ENCODE measurements at places on chromosomes 1 and 21. TPM values are rescaled to one million over a fixed set of nuclear protein-coding genes. Genes with fewer than 3 reads are reported as not detected.

Gene TSSK3
- total RNA-seq, result 2.9 TPM

Gene LRRN2
- 0.17 TPM for total RNA-seq

Gene C1orf198
- 45.7 TPM for total RNA-seq

Gene ARHGAP30
- total RNA-seq, result 46.9 TPM

Gene HAPLN2
- total RNA-seq, result 1.5 TPM

Gene LCE1B
- not detected for total RNA-seq

Gene B3GALT6
- total RNA-seq, result 7.7 TPM

Gene DIO1
- total RNA-seq, result not detected

Gene AQP10
- not detected for total RNA-seq

Gene OLFML2B
- total RNA-seq, result 43.3 TPM

Gene S100A1
- 0.66 TPM for total RNA-seq

Gene OBSCN
- 4.9 TPM for total RNA-seq

Gene GUCA2A
- total RNA-seq, result not detected

Gene TLCD4
- total RNA-seq, result 26.9 TPM

Gene NAV1
- total RNA-seq, result 25.1 TPM

Gene CR1
- 28.4 TPM for total RNA-seq

Gene NECTIN4
- total RNA-seq, result 0.22 TPM

Gene RXFP4
- total RNA-seq, result not detected

Gene NFASC
- 2.4 TPM for total RNA-seq

Gene C4BPA
- not detected for total RNA-seq

Gene KCND3
- 4.8 TPM for total RNA-seq

Gene CELA2B
- not detected for total RNA-seq

Gene ARL8A
- total RNA-seq, result 28.5 TPM

Gene DUSP23
- total RNA-seq, result 84.3 TPM

Gene PLA2G2F
- not detected for total RNA-seq

Gene OR2T6
- not detected for total RNA-seq

Gene KAZN
- total RNA-seq, result 8.7 TPM

Gene FAM3B
- not detected for total RNA-seq

Gene TCHH
- total RNA-seq, result 2.1 TPM

Gene THEM5
- not detected for total RNA-seq

Gene TPRG1L
- 42.6 TPM for total RNA-seq

Gene C1orf53
- total RNA-seq, result 3.7 TPM

Gene PADI4
- total RNA-seq, result not detected

Gene ALX3
- not detected for total RNA-seq

Gene TSNAX
- total RNA-seq, result 26.8 TPM

Gene SNRNP40
- 41.9 TPM for total RNA-seq

Gene MPL
- 0.38 TPM for total RNA-seq

Gene ZSWIM5
- total RNA-seq, result 1.1 TPM

Gene DDR2
- total RNA-seq, result 192 TPM

Gene SERPINC1
- total RNA-seq, result not detected

Gene MIA3
- total RNA-seq, result 51.7 TPM

Gene PEA15
- total RNA-seq, result 128 TPM

Gene UBL4B
- 2.1 TPM for total RNA-seq

Gene CATSPERE
- 5.3 TPM for total RNA-seq

Gene TSPAN2
- 5.1 TPM for total RNA-seq

Gene TMEM82
- not detected for total RNA-seq

Gene HIVEP3
- total RNA-seq, result 2.6 TPM

Gene KRTAP13-2
- not detected for total RNA-seq

Gene ALG6
- total RNA-seq, result 5.7 TPM

Gene ATP6V1G3
- total RNA-seq, result not detected

Gene FCRLB
- 0.49 TPM for total RNA-seq

Gene NSL1
- total RNA-seq, result 17.7 TPM

Gene COL8A2
- total RNA-seq, result 5.9 TPM

Gene SPRR2B
- total RNA-seq, result not detected

Gene TNFRSF14
- total RNA-seq, result 94.6 TPM

Gene PLEKHN1
- 0.33 TPM for total RNA-seq

Gene PHACTR4
- total RNA-seq, result 18.1 TPM

Gene PYHIN1
- 2.9 TPM for total RNA-seq

Gene MTHFR
- 38.8 TPM for total RNA-seq

Gene SELENBP1
- total RNA-seq, result 100 TPM
